ENCODE measurements at places on chromosomes 6 and 20.

- no peak for DNase-seq
These were observed 50.0 kb upstream of the PLCB1 start for GRCh38 chr20:8082025-8082424.

GRCh38 chr6:53498649-53499048 lies 46.3 kb downstream of the GCLC start:
- DNase-seq: no peak

GRCh38 chr6:142907544-142907943 lies 37.4 kb downstream of the HIVEP2 start:
- DNase-seq: no peak

- no peak for DNase-seq
These were observed 37.7 kb upstream of the DEFB112 start for GRCh38 chr6:50087231-50087954.

- DNase-seq: no peak
These were observed 747.6 kb downstream of the RFPL4B start for GRCh38 chr6:113094779-113095178.

DNA sequence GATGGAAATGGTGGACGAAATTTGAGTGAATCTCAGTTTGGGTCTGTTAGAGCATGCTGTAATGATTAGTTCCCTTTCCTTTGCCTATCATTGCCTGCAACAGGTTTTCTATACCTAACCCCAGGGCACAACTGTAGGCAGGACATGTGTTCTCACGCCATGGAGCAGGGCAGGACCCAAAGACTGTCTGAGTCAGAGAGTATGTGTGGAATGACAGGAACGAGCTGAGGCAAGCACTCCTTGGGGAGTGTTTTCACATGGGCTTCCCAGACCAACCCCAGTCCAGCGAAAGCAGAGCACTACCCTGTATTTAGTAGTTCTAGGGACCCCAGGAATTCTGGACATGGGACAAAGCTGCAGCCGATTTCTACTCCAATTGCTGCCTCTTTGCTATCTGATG lies 234.2 kb downstream of the HACE1 start:
- DNase-seq: no peak

DNA sequence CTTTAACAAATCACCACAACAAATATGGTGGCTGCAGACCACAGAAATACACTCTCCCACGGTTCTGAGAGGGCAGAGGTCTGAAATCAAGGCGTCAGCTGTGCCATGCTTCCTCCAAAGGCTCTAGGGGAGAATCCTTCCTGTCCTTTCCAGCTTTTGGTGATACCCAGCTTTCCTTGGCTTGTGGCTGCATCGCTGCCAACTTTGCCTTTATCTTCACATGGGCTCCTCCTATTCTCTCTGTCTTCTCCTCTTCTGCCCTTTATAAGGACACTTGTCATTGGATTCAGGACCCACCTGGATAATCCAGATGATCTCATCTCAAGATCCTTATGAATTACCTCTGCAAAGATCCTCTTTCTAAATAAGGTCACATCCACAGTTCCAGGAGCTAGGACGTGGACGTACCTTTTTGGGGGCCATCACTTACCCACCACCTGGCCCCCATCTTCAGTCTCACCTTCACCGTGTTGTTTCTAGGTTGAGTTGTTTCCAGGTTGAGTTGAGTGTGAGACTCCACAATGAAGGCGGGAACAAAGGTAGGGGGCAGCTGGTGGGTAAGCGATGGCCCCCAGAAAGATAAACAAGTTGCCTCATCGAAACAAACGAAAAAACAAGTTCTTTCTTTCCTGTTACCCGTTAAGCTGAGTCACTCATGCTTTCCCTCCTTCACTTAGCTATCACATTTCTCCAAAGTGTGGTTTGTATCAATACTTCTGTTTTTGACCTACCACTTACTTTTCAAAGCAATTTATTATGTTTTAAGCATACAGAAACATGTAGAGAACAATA lies 68.9 kb upstream of the SLC22A16 start:
- no peak for DNase-seq
